ENCODE measurements at places on chromosomes 7 and 10.

- DNase-seq: no peak
Observed at GRCh38 chr7:8500286-8500685, 66.9 kb downstream of the NXPH1 start.

GRCh38 chr7:39589323-39590111, 23.3 kb downstream of the YAE1 start:
- DNase-seq: peak; percentile 78

DNA sequence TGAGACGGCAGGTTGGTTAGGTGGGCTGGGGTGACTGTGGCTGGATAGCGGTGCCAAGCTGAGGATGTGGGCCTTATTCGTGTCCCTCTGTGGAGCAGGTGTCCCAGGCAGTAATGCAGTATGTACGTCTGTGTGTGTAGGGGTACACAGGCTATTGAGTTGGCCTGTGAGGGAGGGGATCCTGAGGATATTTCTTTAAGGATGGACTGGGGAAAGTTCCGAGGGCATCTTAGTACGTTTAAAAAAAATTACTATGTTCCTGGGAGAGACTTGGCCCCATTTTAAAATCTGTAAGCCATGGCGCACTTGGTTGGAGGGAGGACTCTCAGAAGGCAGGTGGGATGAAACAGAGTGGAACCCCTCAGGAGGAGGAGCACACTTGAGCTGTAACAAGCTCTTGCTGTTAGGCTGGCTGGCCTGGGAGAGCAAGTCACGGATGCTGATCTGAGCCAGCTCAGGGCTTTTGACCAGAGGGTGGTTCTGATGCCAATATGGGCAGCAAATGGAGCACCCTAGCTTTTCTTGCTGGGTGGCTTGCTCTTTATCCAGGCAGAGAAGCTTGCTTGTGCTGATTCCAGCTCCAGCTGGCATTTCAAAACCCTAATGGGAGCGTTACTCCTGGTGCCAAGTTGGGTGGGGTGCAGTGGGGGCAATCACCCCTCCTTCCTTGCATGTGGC, 765 bp downstream of the WBP1L start:
- no peak for DNase-seq

- no peak for DNase-seq
Observed at GRCh38 chr10:119896937-119897770, 4.6 kb downstream of the SEC23IP start.

DNA sequence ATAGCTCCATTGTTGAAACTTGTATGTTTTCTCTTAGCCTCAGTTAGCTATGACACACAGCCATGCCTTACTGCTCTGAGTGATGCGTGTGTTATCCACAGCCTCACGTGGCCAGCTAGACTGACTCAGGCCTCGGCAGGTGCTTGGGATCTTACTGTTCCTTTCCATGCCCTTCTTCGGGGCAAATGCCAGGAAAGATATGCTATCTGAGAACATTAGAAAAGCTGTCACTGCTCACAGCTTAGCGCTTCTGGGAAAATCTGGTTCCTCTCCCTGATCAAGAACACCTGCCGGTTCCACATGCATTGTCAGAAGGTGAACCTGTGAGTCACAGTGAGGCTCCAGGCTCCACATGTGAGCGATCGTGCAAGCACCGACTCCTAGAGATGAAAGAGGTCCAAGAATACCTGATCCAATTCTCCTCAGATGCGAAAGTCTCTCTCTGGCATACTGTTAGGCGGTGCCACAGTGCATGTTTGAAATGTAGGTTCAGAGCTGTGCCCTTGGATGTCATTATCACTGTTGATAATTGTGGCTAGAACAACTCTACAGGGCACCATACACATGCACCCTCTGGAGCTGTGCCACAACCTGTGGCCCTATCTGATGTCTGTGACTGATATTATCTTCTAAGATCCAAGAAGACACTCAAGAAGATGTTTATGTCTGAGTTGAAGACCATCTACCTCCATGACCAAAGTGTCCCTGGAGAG, 247.8 kb upstream of the IGFBP3 start:
- DNase-seq: no peak

- no peak for DNase-seq
Observed at GRCh38 chr10:12502526-12503274, 153.4 kb downstream of the CAMK1D start.

DNA sequence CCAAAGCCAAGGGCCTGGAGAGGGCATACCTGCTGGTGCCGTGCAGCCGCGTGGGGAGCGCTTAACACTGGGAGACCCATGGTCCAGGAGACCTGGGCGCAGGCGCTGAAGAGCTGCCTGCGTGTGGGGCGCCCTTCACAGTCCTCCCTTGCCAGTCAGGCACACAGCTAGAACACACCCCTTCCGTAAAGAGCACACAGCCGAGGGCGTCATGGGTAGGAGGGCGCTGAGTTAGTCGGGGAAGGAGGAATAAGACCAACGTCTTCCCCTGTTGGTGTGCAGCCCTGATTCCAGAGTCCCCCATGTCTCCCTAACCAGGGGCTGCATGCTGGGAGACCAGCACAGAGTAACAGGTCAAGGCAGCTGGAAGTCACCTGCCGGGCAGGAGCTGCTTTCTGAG, 273.9 kb downstream of the USP6NL start:
- DNase-seq: no peak

- no peak for DNase-seq
Observed at GRCh38 chr7:29885626-29886025, 79.3 kb downstream of the WIPF3 start.

- no peak for DNase-seq
Observed at GRCh38 chr7:16271990-16272665, 149.2 kb downstream of the CRPPA start.

DNA sequence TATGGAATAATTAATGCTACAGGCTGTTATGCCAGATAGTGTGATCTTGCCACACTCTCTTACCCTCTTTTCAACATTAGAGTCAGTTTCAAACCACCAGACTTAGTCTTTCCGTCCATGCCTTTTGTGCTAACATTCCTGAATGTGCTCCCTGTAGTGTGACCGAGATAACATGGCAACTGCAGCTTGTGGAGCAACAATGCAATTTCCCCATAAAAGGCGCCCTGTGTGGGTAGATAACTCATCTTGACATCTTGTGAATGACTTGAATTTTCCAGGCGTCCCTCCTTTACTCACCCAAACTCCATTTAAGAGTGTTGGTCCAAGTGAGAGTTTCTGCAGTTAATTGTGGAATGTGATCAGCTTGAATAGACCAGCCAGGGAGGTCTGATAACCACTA, 99.6 kb downstream of the DNAH11 start:
- DNase-seq: no peak

- no peak for DNase-seq
Observed at GRCh38 chr7:137875746-137876145, 29.0 kb upstream of the DGKI start.
